NCI-H1694 (cell line): ENCODE measurements at places on chromosomes 7 and 10.

- DNase-seq, result no peak
Measured at GRCh38 chr7:142485617-142486226, 227.9 kb upstream of the PRSS58 start.

DNA sequence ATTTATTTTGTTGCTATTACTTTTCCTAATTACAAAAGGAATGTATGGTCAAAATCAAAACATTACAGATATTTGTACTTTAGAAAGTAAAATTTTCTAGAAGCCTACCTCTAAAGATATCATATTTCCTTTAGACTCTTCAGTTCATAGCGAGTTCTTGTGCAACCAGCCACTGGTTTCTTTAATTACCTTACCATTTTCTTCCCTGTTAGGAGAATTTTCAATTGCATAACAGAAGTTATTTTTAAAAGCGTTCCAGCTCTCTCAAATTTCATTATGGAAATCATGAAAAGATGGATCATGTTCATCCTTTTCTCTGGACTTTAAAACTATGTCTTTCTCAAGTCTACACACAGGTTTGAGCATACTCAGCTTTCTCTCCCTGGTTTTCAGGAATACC, 5.0 kb upstream of the TRUB1 start:
- DNase-seq, result no peak

DNA sequence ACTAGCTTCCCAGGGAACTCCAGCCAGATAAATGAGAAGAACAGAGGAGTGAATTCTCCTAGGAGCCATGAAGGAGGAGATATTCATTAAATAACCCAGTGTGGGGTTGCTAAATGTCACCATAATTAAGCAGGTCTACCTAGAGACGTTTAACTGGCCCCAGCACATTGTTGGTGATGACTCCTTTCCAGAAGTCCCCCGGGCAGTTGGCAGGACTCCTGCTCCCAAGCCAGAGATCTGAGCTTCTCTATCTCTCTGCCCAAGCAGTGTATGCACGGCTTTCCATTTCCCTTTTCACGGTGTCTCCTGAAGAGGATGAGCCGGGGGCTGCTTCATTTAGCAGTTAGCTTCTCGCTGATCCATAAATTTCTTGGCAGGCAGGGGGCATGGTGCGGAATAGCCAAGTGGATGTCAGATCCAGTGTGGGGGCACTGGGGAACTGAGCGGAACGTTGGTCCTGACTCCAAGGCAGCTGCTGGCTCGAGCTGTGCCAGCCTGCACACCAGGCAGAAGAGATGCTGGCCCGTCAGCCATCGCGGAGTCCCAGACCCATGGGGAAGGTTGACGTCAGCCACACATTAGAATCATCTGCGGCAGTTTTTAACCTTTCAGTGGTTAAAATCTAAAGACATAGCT, 142.0 kb upstream of the NPY start:
- DNase-seq, result no peak

DNA sequence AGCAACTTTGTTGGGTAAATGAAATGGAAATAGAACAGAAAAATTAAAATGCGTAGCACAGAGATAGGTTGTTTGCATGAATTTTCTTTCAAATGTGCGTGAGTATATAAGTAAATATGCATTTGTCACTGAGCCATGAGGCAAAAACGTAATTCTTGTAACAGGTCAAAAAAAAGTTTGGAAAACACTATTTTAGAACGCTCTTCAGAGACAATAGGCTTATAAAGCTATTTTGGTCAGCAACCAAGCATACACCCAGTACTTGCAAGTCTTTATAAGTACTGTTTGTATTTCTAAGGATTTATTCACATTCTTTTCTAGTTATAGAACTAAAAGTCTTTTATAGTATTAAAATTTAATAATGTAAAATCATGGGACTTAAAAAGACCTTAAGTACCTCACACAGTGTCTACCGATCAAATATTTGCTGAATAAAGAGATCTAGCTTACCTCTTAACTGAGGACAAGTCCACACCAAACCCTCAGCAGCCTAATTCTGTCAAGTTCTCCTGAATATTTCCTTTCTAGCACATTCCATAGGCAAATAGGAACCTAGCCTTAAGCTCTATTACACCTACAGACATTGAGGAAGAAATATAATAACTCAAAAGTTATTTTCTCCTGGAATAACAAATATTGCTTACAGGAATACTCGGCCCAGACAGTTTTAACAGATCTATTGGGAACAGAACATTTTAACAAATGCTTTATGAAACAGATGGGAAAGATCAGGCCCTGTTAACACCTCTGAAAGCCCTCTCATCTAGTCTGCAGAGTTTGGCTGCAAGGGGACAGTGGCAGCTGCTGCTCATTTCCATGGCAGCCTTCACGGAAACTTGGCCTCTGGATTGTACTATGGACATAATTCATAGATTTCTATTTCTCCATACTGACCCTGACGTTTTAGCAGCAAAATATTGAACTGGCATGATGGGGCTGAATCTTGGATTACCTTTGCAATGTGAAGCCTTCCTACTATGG, 8.8 kb downstream of the CRPPA start:
- DNase-seq, result no peak

DNA sequence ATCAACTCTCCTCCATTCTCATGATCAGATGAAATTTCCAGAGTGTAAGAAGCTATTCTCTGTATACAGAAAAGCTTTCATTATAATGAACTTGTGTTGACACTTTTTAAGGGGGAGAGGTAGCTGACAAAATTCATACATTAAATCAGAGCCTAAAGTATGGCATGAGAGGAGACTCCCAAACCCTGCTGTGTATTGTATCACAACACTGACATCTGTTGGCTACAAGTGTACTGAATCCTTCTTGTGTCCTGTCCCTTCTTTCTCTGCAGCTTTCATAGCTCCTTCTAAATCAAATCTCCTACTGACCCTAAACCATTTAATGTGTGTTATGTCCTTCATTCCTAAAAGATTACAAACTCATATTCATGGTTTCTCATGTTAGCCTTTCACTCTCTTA, 70.9 kb downstream of the GCC1 start:
- peak; percentile 75 for DNase-seq

DNA sequence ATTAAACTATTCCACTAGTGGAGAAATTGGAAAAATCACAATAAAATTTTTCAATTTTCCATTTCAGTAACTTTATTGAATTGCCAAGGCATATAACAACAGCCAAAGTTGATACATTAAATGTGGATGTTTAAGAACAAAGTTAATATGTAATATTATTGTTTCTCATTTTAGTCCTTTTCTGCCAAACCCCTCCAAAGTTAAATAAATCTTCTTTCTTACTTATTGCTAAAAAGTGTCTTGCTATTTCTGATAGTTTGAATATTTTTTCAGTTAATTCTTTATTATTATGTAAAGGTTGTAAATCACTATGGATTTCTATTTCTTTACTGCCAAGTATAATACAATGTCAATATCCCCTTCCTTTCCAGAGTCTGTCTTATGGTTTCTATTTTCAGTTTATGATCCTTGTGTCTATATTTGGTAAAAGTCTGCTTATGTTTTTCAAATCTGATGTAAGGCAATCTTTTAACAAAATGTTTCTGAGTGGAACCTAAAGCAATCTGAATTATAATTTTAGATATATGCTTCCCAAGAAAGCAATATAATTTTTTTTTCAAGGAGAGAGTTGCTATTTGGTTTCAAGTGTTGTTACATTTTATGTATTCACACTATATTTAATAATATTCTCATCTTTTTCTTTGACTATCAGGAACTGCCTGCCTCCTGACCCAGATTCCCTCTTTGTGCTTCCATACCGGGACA, 80.3 kb upstream of the RHOBTB1 start:
- DNase-seq, result no peak

GRCh38 chr7:90804370-90804769, 208.2 kb downstream of the CDK14 start:
- no peak for DNase-seq

DNA sequence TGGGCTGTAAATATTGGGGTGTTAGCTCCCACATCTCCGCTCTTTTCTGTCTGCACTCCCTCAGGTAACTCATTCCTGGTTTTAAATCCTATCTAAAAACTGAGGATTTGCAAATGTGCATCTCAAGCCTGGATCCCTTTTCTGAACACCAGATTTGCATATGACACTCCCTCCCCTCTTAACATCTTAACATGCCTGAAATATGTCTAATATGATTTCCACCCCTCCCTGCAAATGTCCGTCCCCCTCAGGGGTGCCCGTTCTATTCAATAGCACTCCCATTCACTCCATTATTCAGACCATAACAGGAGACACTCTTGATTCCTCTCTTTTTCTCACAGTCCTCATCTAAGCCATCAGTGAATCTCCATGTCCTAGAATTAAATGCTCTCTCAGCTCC, 8.3 kb upstream of the CALD1 start:
- no peak for DNase-seq

- no peak for DNase-seq
Measured at GRCh38 chr7:45050198-45050597, 38.6 kb downstream of the NACAD start.

GRCh38 chr7:39413636-39414223, 152.5 kb upstream of the YAE1 start:
- no peak for DNase-seq

DNA sequence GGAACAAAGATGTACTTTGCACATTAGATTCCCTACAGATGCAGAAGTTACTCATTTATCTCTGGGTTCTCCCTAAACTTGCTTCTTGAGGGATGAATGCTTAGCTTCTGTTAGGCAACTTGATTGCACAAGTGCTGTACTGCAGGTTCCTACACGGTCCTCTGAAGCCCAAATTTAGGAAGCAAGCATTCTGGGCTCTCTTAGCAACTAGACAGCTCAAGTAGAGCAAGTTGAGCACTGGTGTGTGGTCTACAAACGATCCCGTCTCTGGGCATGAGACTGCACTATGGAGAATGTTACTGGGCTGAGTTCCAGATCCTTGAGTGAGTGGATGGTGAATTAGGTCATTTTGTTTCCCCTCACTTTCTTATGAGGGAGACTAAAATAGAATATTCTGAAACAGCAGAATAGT, 14.3 kb downstream of the SEMA3D start:
- no peak for DNase-seq

DNA sequence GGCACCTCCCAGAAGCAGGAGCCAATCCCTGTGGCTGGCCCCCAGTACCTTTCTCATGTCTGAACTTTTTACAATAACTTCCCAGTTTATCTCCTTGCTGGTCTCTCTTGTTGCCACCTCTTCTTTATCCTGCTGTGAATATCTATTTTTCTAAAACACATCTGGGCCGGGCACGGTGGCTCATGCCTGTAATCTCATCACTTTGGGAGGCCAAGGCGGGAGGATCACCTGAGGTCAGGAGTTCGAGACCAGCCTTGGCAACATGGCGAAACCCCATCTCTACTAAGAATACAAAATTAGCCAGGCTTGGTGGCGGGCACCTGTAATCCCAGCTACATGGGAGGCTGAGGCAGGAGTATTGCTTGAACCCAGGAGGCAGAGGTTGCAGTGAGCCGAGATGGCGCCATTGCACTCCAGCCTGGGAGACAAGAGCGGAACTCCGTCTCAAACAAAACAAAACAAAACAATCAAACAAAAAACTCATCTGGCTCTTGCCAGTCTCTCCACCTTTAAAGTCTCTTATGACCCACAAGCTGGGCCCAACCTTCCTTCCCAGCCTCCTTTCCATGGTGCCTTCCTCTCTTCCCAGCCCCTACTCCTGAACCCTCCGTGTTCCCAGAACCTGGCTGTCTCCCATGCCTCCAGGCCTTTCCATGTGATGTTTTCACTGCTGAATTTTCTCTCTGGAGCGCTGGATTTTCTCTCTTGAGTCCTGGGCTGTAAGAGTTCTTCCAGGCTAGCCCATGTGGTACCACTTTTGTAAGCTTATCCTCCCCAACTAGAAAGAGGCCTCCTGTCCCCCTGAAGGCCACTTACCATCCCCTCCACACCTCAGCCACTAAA, 51.3 kb downstream of the HIP1 start:
- DNase-seq, result no peak

GRCh38 chr10:90125456-90126255, 424.3 kb downstream of the KIF20B start:
- DNase-seq, result peak; percentile 40

GRCh38 chr7:159010411-159010810, 134.3 kb downstream of the VIPR2 start:
- DNase-seq, result no peak

GRCh38 chr10:119762805-119763798, 37.3 kb downstream of the INPP5F start:
- DNase-seq, result no peak

DNA sequence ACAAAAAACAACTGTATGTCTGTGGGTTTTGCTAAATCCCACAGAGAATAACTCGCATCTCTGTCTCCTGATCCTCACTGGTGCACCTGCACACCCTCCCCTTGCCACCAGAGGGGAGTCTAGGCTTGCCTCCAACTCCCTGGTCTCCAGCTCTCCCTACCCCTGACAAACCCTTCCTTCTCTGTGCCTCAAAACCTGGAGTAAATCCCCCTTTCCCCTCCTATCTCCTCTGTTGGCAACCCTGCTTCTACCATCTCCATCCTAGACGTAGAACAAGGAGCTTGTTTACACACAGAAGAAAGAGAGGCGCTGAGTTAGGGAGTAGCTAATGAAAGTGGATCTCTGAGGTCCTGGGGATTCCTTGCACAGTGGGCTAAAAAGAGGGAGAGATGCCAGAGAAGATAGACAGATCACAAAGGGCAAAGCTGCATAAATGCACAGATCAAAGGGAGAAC, 6.0 kb downstream of the MBLAC1 start:
- peak; percentile 71 for DNase-seq

DNA sequence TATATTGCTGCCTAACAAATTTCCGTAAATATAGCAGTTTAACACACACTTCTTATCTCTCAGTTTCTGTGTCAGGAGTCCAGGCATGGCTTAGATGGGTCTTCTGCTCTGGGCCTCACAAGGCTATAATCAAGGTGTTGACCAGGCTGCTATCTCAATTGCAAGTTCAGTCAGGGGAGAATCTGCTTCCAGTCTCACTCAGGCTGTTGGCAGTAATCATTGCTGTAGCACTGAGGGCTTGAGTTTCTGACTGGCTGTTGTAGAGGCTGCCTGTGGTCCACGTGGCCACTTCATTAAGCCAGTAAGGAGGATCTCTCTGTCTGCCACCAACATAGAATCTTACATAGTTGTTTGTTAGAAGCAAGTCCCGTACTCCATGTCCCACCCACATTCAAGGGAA, 138.4 kb downstream of the ST7 start:
- DNase-seq, result no peak

DNA sequence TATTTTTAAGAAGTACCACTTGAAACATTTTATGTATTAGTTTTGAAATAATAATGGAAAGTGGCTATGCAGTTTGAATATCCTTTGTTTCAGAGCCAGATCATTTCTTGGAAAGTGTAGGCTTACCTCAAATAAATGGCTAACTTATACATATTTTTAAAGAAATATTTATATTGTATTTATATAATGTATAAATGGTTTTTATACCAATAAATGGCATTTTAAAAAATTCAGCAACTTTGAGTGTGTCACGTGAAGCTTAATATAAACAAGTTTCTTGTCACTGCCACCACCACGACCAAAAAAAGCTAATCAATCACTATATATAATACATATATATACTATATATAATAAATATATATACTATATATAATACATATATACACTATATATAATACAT, 4.8 kb downstream of the IL6 start:
- DNase-seq, result no peak

- no peak for DNase-seq
Measured at GRCh38 chr10:34844448-34844847, 29.4 kb upstream of the PARD3 start.

- no peak for DNase-seq
Measured at GRCh38 chr7:37320848-37321468, 127.7 kb downstream of the ELMO1 start.

GRCh38 chr10:16231734-16232435, 204.9 kb upstream of the PTER start:
- DNase-seq, result no peak

GRCh38 chr10:15046626-15047025, 2.9 kb downstream of the OLAH start:
- no peak for DNase-seq
